ENCODE measurements at places on chromosomes 16 and 17. TPM values are rescaled to one million over a fixed set of nuclear protein-coding genes. Genes with fewer than 3 reads are reported as not detected.

The IL17C gene
- total RNA-seq, result 0.77 TPM

The COPZ2 gene
- total RNA-seq, result 0.88 TPM

The BCAR1 gene
- total RNA-seq, result 0.17 TPM

The KCNH4 gene
- total RNA-seq, result 0.17 TPM

- H3K36me3 ChIP-seq, result peaks cover 71% of the 10 kb centered on the region
- no peak overlapping the region for H3K27ac ChIP-seq
- no peaks in the 10 kb centered on the region for H3K4me1 ChIP-seq
- no peak for DNase-seq
- no peak overlapping the region for H3K4me3 ChIP-seq
Measured at GRCh38 chr16:87331241-87331801, 14.1 kb upstream of the C16orf95 start.

- no peak overlapping the region for H3K4me3 ChIP-seq
- no peaks in the 10 kb centered on the region for H3K27me3 ChIP-seq
- no peak for DNase-seq
- no peaks in the 10 kb centered on the region for H3K4me1 ChIP-seq
- H3K36me3 ChIP-seq, result peaks cover 23% of the 10 kb centered on the region
Measured at GRCh38 chr17:30996486-30996885, 25.6 kb downstream of the RNF135 start.

- H3K4me1 ChIP-seq, result no peaks in the 10 kb centered on the region
- no peak for DNase-seq
- no peak overlapping the region for H3K4me3 ChIP-seq
- no peak overlapping the region for H3K27ac ChIP-seq
Measured at GRCh38 chr17:82088838-82089722, 9.0 kb downstream of the FASN start.

DNA sequence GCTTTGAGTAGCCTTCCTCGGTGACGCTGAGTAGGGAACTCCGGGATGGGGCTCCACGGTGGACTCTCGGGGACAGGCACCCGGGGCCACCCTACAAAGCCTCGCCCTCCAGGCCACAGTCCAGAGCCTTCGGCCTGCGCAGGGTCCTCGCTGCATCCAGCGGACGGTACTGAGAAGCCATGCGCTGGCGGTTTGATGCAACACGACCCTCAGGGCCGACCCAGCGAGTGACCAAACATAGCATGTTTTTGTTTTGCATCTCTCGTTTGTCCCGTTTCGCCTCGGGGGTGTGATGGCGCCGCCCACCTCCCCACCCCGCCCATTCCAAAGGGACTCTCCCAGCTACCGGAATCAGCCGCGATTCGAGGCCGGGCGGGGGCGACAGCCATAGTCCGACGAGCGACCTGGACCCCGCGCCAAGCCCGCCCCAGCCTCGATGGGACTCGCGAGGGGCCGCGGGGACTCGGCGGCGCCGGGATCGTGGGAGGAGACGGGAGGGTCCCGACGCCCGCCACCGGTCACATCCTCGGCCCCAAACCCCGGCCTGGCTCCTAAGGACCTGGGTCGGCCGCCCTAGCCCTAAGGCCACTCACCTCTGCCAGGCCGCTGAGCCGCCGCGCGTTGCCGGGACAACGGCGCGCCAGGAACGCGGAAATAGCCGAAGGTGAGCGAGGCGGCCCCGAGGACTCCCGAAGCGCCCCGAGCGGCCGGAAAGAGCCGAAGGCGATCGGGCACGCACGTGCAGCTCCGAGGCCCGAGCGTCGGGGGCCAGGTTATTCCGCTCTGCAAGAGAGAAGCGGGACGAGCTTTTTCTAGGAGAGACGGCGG lies 1.6 kb downstream of the IFT140 start:
- H3K27ac ChIP-seq, result peak overlapping the region; percentile 46
- H3K27me3 ChIP-seq, result peaks cover 4% of the 10 kb centered on the region
- H3K36me3 ChIP-seq, result peaks cover 4% of the 10 kb centered on the region
- peak overlapping the region; percentile 53 for H3K4me3 ChIP-seq

GRCh38 chr17:74550602-74551001 lies 4.7 kb upstream of the CD300C start:
- peaks cover 3% of the 10 kb centered on the region for H3K27me3 ChIP-seq
- no peaks in the 10 kb centered on the region for H3K4me1 ChIP-seq
- no peaks in the 10 kb centered on the region for H3K36me3 ChIP-seq
- H3K4me3 ChIP-seq, result no peak overlapping the region
- H3K27ac ChIP-seq, result no peak overlapping the region
- DNase-seq, result no peak

DNA sequence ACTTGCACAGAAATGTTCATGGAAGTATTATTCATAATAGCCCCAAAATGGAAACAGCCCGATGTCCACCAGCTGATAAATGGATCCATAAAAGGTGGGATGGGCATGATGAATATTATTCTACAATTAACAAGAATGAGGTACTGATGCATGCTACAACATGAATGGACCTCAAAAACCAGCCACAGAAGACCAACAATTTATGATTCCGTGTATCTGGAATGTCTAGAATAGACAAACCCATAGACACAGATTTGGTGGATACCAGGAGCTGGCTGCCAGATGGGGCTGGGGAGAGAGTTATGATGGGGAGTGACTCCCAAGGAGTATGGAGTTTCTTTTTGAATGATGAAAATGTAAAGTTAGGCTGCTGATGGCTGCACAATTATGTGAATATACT lies 10.8 kb upstream of the NAGLU start:
- DNase-seq, result no peak
- no peaks in the 10 kb centered on the region for H3K27me3 ChIP-seq
- H3K27ac ChIP-seq, result no peak overlapping the region
- H3K36me3 ChIP-seq, result peaks cover 7% of the 10 kb centered on the region

Data from CD4-positive, alpha-beta T cell (primary cell).